ENCODE measurements at places on chromosomes 7 and 10.

DNA sequence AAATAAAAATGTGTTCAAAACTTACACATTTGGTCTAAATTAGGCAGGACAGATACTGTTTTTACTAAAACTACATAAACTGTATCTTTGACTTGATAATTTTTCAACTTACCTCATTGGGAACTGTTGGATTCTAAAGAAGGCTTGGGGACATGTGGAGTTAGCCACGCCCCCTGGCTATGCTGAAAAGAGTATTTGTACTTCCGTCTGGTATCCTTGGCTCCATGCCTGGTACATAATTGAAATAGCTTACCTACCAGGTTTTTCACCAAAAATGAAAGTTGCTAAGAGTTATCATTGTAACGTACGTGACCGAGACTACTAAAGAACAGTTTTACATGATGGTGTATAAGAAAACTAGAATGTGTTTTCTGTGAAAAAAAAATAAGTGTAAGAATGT lies 604.8 kb upstream of the IGFBP3 start:
- no peak overlapping the region for H3K4me3 ChIP-seq
- H3K4me1 ChIP-seq, result no peaks in the 10 kb centered on the region
- H3K36me3 ChIP-seq, result no peaks in the 10 kb centered on the region
- H3K27ac ChIP-seq, result no peak overlapping the region
- DNase-seq, result no peak
- H3K27me3 ChIP-seq, result no peaks in the 10 kb centered on the region

- DNase-seq, result no peak
- peak overlapping the region; percentile 71 for H3K4me3 ChIP-seq
- H3K27ac ChIP-seq, result peak overlapping the region; percentile 84
- H3K4me1 ChIP-seq, result no peaks in the 10 kb centered on the region
- no peaks in the 10 kb centered on the region for H3K27me3 ChIP-seq
Observed at GRCh38 chr7:2843711-2844152, 376 bp downstream of the GNA12 start.

DNA sequence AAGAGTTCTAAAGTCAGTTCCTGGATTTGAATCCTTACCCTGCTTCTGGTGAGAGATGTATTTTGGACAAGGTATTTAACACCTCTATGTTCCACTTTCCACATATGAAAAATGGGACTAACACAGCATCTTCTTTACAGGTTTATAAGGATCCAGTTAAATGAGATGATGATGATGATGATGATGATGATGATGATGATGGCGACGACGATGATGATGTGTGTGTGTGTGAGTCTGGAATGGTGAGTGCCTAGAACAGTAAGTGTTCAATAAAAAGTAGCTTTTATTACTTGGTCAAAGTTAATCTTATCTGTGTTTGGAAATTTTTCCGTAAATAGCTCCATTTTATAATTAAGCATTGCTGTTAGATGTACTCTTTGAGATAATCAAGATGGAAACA lies 248.3 kb upstream of the SLC26A5 start:
- no peaks in the 10 kb centered on the region for H3K36me3 ChIP-seq
- H3K27ac ChIP-seq, result no peak overlapping the region
- DNase-seq, result no peak
- no peak overlapping the region for H3K4me3 ChIP-seq
- no peaks in the 10 kb centered on the region for H3K4me1 ChIP-seq

DNA sequence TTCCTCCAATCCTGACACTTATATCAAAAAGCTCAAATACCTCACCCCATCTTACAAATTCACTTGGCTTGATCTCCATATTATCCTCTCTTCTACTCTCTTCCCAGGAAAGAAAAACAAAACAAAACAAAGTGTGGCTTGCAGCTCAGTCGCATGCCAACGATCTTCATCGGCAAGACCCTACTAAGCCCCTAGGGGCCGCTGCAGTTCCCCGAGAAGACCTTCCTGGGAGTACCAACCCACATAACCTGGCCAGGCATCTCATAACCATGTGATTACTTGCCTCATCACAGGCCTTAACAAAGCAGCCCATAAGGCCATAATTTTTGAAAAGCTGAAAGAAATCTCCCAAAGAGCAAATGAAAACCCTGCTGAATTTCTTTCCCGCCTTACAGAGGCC lies 103.7 kb downstream of the ZNF92 start:
- no peaks in the 10 kb centered on the region for H3K36me3 ChIP-seq
- H3K4me1 ChIP-seq, result no peaks in the 10 kb centered on the region
- no peak overlapping the region for H3K4me3 ChIP-seq
- DNase-seq, result no peak

DNA sequence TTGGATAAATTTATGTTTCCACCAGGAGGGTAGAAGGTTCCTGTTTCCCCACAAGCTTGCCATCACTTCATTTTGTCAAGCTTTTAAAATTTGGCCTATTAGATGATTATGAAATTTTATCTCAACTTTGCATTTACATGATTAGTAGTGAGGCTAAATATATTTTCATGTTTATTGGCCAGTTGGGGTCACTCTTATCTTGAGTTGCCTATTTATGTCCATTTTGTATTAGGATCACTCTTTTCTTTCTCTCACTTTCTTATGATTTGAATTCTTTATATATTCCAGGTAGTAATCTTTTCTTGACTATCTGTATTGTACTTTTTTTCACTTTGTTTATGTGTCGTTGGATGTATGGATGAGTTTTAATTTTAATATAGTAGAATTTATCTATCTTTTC lies 218.6 kb upstream of the SLC26A5 start:
- H3K27me3 ChIP-seq, result no peaks in the 10 kb centered on the region
- H3K36me3 ChIP-seq, result no peaks in the 10 kb centered on the region
- no peak overlapping the region for H3K27ac ChIP-seq

GRCh38 chr7:138161600-138162081 lies 85.4 kb downstream of the AKR1D1 start:
- no peaks in the 10 kb centered on the region for H3K4me1 ChIP-seq
- no peak overlapping the region for H3K27ac ChIP-seq
- peak; percentile 63 for DNase-seq
- no peak overlapping the region for H3K4me3 ChIP-seq
- no peaks in the 10 kb centered on the region for H3K36me3 ChIP-seq

- no peaks in the 10 kb centered on the region for H3K36me3 ChIP-seq
- H3K4me1 ChIP-seq, result no peaks in the 10 kb centered on the region
- no peaks in the 10 kb centered on the region for H3K27me3 ChIP-seq
- H3K4me3 ChIP-seq, result no peak overlapping the region
Observed at GRCh38 chr10:14262836-14263425, 67.8 kb downstream of the FRMD4A start.

DNA sequence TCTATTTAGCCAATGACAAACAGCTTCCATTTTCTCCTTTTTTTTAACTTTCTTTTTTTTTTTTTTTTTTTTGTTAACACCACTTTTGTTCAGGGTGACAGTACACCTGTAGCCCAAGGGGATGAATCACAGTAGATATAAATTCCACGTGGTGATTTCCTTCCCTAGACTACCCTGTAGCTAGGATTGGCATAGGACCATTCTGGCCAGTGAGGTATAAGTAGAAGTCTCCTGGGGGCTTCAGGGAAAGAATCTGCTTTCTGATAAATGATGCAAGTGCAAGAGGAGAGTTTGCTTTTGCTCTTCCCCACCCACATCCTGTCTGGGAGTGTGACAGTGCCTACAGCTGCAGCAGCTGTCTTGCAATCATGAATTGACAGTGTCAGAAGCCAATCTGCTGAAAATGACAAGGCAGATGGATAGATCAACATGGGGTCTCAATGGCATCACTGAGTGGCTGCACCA lies 63.2 kb upstream of the TOMM7 start:
- no peaks in the 10 kb centered on the region for H3K27me3 ChIP-seq
- no peaks in the 10 kb centered on the region for H3K4me1 ChIP-seq
- no peak overlapping the region for H3K27ac ChIP-seq

DNA sequence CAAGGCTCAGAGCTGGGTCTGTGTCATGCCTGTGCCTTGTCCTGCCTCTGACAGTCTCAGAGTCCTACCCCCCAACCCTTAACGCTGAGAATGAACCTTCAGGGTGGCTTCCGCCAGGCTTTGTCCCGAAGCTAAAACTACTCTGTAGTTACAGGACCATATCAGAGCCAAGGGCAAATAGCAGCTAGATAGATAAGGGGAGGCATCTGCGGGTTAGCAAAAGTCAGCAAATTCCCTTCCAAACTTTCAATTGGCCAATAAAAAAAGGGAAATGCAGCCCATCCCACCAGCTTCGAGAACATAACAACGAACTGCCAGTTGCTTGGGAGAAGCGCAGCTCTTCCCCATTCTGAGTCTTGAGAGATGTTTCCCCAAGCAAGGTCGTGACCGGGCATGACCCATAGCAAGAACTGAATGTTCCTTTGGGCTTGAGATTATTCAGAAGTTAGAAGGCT lies 17.7 kb downstream of the CCL24 start:
- no peak overlapping the region for H3K27ac ChIP-seq
- H3K4me3 ChIP-seq, result no peak overlapping the region
- peak; percentile 26 for DNase-seq
- H3K4me1 ChIP-seq, result no peaks in the 10 kb centered on the region
- no peaks in the 10 kb centered on the region for H3K27me3 ChIP-seq
- H3K36me3 ChIP-seq, result no peaks in the 10 kb centered on the region

DNA sequence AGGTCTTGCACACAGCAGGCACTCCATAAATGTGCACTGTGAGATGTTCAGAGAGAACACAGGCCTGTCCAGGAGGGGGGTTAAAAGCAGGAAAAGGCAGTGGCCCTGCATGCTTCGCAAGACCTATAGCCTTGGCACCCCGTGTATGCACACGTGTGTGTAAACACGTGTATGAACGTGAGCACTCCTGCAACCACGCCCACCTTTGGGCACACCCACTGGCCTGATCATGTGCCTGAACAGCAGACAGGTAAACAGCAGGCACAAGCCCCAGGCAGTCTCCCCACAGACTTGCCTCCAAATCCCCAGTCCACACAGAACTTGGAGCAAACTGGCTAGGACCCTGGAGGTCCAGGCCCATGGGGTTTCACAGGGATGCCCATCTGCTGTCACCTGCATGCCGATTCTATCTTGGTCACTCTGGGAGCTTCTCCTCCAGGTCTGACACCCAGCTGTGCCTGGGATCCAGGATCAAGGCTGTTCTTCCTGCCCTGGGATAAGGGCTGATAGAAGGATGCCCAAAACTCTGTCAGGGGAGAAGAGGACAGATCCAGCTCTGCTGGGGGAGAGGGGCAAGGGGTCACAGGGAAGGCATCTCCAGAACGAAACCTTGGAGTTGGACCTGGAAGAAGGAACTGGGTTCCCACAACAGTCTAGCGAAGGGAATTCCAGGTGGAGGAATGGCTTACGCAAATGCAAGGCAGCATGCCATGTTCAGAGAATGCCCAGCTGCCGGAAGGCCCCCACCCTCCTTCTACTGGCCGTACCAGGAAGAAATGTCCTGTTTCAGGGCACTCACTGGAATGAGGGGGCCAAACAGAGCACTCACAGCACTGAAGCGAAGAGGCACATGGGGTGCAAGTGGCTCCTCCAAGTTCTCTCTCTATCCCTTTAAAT lies 14.3 kb upstream of the ZMIZ1 start:
- H3K36me3 ChIP-seq, result no peaks in the 10 kb centered on the region
- DNase-seq, result no peak
- no peaks in the 10 kb centered on the region for H3K27me3 ChIP-seq

- no peak for DNase-seq
- H3K4me1 ChIP-seq, result no peaks in the 10 kb centered on the region
- no peak overlapping the region for H3K27ac ChIP-seq
- no peak overlapping the region for H3K4me3 ChIP-seq
- no peaks in the 10 kb centered on the region for H3K36me3 ChIP-seq
Observed at GRCh38 chr7:49852619-49853462, 79.4 kb downstream of the VWC2 start.
